A549 (cell line): ENCODE measurements at places on chromosomes 16 and 17.

GRCh38 chr16:660459-661183 is 7.3 kb upstream of the RHOT2 start:
- peak; percentile 70 for DNase-seq

DNA sequence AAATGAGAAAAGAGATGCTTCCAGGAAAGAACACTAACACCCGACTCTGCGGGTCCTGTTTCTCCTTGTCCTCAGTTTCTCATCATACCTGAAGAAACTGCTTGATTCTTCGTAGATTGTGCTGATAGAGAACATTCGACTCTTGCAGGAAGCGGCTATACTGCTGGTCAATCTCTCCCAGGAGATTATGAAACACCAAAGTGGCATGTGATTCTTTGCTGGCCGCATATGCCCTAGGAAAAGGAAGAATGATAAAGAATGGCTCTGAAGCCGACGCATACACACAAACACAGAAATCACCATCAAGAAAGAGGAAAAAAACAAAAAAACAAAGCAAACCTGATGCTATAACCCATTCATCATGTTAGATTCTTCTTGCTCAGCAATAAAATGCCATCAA is 41.8 kb downstream of the STAT3 start:
- DNase-seq: no peak

DNA sequence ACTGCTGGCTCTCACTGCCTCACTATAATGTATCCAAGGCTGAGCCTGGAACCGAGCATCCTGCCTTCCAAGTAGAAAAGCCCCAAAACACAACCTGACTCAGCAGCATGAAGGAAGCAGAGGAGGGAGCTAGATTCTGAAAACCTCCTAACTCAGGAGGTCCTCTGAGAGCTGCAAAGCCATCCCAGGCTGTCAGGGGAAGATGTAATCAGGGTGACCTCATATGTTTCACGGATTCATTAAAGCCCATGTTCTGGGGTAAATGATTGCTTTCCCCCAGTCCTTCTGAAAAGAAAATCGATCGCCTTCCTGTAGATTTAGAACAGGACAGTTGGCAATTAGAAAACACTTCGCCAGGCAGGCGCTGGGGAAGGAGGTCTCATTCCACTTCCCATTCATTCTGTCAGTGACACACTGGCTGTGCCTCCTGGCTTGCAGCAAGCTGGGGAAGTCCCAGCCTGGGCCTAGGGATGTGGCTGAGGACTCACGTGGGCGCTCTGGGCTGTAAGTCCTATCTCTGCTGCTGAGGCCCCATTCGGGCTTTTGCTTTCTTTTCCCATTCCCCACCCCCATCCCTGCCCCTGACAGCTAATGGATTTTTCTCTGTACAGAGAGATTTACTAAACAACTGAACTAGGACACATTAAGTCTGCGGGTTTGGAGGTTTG is 75.7 kb upstream of the TMEM132E start:
- DNase-seq: no peak

GRCh38 chr16:67025210-67025550 is 3.8 kb upstream of the CBFB start:
- no peak for DNase-seq

- DNase-seq: no peak
These were observed 341.4 kb downstream of the CA10 start for GRCh38 chr17:51817117-51817516.

GRCh38 chr17:78734793-78735641 is 47.1 kb downstream of the CYTH1 start:
- no peak for DNase-seq

- no peak for DNase-seq
These were observed 611.9 kb upstream of the CDH11 start for GRCh38 chr16:65733721-65734120.

- no peak for DNase-seq
These were observed 205.9 kb downstream of the MAP2K6 start for GRCh38 chr17:69620363-69620762.

GRCh38 chr17:36527621-36528250 is 6.9 kb downstream of the MYO19 start:
- DNase-seq: no peak

DNA sequence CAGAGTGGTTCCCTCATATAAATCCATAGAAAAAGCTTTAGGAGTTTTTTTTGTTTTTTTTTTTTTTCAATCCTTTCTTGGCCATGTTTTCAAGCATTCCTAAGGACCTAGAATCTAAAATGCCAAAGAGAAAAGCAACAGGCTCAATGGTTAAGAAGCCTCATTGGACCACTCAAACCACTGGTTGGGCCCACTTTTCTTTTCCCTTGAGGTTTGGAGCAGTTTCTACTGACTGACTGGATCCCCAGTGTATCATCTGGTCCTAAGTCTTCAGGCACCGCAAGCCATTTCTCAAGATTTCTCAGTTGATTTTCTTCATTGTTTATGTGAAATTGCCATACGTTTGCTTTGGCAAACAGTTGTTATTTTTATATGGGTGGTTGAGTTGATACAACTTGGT is 14.4 kb downstream of the METTL9 start:
- DNase-seq: no peak

DNA sequence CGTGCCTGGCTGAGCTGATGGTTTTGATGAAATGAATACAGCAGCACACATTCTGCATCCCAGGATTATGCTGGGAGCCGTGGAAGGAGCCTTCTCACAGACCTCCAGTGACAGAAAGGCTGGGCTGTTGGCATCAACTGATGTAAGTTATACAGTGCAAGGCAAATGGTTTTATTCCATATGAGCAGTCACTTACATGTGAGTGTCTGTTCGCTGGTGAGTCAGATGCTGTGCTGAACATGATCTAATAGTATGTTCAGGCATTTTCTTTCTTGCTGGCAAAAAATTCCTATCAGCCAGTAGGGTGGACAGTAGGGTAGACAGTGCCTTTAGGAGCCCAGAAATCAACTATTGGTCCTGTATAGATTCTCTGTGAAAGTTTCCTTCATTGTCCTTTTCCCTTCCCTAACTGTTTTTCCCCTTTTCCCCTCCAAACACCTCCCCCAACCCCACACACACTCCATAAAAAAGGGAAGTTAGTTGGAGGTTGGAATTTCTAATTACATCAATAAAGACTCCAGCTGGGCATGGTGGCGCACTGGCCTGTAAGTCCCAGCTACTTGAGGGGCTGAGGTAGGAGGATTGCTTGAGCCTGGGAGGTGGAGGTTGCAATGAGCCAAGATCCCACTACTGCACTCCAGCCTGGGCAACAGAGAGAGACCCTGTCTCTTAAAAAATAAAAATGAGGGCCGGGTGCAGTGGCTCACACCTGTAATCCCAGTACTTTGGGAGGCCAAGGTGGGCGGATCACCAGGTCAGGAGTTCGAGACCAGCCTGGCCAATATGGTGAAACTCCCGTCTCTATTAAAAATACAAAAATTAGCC is 36.2 kb downstream of the LDHD start:
- no peak for DNase-seq

DNA sequence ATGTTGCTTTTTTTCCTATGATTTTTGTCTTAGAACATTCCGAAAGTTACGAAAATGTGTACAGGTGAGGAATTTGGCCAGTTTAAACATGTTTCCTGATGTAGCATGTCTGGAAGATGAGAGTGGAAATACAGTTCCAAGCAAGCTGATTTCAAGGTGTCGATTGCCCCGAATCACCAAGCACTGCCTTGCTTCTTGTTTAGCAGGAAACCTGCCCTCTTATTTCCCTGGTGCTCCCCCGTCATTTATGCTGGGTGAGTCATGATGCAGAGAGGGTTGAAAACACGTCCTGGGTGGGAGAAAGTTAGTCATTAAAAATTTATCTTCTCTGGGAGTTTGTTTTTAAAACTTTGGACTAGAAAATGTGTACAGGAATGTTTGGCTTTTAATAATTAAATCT is 608.6 kb upstream of the EEF2KMT start:
- no peak for DNase-seq

- DNase-seq: no peak
These were observed 68.3 kb upstream of the GCSH start for GRCh38 chr16:81164481-81164880.

- DNase-seq: no peak
These were observed 57.6 kb upstream of the CBFA2T3 start for GRCh38 chr16:89034573-89034961.

DNA sequence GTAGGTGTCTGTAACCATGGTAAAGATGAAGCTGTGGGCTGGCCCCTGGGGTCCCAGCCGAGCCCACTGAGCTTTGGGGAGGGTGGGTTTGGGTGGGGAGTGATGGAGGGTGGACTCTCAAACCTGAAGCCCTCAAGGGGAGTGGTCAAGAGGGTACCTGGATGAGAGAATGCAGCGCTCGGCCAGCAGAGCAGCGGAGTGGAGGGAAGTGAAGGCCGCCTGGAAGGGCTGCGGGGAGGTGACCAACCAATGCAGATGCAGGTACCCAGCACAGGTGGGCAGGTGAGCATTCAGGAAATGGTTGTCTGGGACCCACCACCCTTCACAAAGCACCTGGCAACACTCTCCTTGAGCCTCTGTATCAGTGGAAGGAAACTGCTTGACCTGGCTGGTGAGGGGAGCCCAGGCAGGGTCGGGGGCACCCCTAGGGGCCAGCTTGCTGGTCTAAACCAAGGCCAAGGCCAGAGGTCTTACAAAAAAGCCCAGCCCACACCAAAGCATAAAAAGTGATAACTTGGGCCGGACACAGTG is 3.4 kb upstream of the SLC5A10 start:
- DNase-seq: no peak

DNA sequence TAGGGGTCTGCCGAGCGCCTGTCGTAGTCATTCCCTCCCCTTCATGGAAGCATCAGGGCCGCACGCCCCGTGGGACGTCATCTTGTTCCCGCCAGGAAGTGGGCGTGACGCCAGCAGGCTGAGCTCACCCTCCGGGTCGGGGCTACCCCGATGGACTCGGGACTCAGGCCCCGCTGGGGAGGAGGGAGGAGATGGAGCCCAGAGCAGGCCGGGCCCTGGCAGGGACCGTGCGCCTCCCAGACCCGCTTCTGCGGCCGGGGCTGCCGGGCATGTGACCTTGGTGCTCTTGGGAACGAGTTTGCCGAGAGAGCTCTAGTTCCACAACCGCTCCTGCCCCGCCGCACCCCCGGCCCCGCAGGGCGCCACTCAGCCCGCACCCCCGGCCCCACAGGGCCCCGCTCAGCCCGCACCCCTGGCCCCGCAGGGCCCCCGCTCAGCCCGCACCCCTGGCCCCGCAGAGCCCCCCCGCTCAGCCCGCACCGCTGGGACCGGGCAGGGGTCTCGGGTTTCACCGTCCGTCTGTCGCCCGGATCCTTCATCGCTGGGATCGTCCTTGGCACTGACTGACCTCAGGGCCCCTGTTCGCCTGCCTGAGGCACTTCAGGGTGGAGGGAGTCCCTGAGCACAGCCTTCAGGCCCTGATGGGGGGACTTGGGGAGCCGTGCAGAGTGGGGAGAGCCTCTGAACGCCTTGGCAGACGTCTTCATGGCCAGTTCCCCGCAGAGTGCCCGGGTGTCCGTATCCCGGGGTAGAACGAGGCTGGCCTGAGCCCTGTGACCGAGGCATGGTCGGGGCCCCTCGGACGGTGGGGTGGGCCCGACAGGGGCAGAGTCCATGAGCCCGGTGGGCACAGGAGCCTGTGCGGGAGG is 5.8 kb downstream of the CACNA1H start:
- no peak for DNase-seq

- DNase-seq: no peak
These were observed 86.9 kb upstream of the HLF start for GRCh38 chr17:55177855-55178217.

DNA sequence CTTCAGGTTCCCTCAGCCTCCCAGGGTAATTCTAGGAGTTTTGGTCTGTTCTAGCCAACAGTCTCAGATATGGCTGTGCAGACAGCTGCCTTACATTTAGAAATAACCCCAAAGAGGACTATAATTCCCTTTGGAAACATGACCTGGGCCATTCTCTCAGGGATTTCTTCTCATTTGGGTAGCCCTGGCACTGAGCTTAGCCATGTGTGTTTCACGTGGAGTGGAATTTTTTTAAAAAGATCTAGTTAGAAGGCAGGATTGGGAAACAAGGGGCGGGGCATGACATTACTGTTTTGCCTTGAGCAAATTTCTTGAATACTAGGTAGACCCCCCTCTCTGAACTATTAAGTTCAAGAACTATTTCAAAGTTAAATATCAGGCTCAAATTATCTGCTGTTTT is 29.6 kb upstream of the MRC2 start:
- DNase-seq: no peak

GRCh38 chr16:87470332-87470731 is 22.5 kb downstream of the ZCCHC14 start:
- no peak for DNase-seq

DNA sequence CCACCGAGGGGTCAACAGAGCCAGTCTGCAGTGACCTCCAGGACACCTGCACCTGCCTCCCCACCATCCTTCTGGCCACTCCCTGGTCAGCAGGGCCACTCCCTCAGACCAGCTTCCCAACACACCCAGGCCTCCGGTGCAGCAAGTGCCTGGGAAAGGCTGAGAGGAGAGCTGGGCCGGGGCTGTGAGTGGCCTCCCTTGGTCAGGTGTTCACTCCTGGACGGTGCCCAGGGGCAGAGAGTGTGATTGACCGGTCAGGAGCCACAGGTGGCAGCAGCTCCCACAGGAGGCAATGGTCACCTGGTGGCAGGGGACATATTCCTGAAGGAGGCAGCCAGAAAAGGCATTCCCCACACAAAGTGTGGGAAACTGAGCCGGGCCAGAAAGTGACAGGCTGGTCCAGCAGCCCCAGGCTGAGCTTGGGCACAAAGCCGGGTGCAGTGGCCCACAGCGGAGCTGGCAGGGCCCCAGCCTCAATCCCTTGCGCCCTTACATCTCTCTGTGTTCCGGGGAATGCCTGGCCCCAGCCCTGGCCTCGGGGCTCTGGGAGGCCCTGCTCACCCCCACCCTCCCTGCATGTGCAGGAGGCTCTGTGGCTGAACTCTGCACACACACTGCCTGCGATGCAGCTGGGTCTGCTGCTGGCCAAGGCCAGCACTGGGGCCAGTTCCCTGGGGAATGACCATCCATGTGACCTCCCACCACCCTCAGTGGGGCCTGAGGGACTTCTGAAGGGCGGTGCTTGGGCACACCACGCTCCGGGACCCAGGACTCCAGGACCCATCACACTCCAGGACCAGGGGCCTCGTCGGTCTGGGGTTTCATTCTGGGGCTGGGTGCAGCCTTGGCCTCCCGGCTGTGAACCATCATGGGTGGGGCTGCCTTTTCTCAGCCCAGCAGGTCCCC is 1.2 kb upstream of the C17orf99 start:
- no peak for DNase-seq

DNA sequence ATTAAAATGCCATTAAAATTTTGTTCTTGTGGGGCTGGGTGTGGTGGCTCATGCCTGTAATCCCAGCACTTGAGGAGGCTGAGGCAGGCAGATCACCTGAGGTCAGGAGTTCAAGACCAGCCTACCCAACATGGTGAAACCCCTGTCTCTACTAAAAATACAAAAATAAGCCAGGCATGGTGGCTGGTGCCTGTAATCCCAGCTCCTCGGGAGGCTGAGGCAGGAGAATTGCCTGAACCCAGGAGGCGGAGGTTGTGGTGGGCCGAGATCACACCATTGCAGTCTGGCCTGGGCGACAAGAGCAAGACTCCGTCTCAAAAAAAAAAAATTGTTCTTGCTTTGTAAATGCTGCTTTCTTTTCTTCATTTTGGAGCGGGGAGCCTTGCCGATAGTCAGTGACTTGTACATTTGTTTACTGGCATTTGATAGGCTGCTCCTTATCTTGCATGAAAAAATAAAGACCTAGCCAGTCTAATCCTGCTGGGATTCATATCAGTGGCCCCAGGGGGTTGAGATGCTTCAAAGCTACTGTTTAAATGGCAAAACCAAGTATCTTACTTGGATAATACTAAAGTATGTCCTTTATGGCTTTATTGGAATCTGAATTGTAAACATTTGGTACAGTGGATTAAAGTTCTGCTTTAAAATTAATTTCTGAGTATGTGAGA is 3.3 kb upstream of the CLTC start:
- no peak for DNase-seq

- peak; percentile 82 for DNase-seq
These were observed 32.3 kb downstream of the RAP1GAP2 start for GRCh38 chr17:2828397-2829038.
